ENCODE measurements at places on chromosomes 3 and 15. TPM values are rescaled to one million over a fixed set of nuclear protein-coding genes. Genes with fewer than 3 reads are reported as not detected.

GRCh38 chr15:59013246-59013873 lies 25.9 kb downstream of the RNF111 start:
- no peak for DNase-seq

DNA sequence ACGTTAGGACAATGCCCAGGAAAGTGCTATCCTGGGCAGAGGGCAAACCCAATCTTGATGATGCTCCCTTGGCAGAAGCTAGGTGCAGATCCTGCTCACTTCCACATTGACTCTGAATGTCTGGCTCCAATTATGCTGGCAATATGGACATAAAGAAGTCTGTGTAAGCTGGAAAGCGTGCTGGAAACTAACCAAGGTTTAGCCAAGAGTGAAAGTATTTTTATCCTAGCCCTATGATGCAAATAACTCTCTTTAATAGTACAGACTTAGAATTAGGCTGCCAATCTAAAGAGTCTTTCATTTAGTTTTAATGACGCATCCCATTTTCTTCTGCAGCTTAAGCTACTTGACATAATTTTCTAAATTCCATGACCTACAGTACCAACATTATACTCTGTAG lies 571.8 kb downstream of the TUSC7 start:
- no peak for DNase-seq

DNA sequence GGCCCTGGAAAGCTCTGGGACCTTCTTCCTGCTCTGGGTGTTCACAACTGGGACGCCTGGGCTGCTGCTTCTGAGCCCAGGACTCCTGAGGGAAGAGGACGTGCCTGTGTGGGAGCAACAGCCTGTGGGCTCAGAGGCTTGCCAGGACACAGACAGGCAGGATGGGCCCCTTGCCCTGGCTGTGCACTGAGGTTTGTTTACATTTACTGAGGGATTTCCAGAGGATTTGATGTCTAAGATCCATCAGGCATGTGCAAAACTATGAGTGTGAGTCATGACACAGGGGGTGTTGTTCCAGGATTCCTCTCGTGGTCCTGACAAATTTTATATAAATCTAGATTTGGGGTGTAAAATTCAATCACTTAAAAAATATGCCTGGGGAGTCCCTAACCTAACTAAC lies 10.6 kb downstream of the CCR9 start:
- no peak for DNase-seq

DNA sequence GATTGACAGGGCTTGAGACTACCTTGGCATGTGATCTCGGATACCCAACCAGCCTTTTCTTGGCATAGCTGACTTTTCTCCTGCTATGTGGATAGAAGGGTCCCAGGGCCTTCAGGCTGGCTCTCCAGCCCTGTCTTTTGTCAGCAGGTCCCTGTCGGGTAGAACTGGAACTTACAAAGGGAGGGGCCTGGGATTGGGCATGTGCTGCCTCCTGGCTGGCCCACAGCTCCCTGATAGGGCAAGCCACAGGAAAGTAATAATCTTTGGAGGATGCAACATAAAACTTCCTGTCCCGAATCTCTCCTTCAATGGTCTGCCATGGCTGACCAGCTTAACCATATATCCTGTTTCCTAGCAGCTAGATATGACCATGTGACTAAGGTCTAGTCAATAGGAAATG lies 89.1 kb downstream of the ABHD5 start:
- no peak for DNase-seq

- DNase-seq: no peak
These were observed 3.6 kb downstream of the CEP19 start for GRCh38 chr3:196708467-196708866.

DNA sequence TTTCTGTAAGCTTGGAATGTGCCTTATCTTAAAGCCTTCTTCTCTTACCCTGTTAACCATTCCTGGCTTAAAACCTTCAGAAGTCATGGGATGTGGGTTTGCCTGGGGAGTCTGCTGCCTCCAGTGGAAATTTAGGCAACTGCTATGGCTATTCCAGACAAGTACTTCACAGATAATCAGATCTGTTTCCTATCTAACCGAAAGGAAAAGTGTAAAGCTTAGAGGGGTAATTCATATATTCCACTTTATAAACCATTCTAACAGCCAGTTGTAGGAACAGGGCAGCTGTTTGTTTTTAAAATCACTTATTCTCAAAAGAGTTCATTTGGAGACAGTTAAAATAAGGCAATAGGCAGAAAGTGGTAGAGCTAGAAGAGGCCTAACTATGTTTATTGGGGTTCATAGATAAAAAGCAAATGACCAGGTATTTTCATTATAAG lies 219.9 kb downstream of the TCF12 start:
- DNase-seq: no peak

DNA sequence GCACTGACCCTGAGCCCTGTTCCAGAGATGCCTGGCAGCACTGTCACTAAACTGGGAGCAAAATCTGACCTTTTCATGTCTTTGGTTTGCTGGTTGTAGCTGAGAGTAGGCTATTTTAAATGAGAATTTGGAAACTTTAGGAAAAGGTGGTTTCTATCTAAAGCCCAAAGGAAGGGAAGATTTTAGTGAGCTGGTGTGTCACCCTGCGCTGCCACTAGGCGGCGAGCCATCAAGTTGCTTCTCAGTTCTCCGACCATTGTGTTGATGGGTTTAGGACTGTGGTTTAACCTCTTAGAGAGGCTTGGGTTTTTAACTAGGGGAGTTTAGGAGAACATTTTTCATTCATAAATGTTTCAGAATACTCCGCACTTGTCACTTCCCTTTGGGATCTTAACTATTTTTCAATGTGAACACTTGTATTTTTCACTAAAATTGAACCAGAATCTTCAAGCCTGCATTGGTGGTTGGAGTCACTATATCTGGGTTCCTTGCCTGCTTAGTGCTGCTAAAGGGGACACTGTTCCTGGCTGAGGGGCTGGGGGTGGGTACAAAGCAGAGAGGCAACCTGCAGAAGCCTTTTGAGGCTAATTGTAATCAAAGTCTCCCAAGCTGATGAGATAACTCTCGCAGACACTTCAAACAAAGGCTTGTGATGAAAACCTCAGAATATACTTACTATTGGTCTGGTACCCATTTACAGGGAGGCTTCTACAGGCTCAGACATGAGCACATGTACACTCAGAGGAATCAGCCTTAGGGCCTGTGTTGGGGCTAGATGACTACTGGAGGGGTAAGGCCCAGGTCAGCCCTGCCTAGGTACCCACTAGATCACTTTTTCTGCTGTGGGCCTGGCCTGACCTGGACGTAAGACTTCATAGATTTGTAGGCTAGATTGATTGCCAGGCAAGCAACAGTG lies 16.8 kb downstream of the EXOSC7 start:
- peak; percentile 27 for DNase-seq

DNA sequence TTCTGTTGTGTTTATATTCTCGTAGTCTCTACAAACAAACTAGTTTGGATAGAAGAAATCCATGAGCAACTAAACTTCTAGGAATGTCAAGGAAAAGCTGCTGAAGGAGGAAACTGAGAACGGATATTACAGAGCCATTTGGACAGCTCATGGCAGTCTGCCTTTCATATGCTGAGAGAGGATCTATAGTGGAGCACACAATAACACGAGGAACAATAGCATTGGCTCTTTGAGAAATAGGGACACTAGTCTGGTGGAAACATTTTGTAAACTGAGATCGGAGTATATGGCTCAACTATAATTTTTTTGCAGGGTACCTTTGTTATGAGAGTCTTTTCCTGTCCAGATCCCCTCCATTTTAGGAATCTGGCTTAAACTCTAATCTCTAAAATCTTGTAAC lies 200.5 kb downstream of the CLSTN2 start:
- DNase-seq: no peak

DNA sequence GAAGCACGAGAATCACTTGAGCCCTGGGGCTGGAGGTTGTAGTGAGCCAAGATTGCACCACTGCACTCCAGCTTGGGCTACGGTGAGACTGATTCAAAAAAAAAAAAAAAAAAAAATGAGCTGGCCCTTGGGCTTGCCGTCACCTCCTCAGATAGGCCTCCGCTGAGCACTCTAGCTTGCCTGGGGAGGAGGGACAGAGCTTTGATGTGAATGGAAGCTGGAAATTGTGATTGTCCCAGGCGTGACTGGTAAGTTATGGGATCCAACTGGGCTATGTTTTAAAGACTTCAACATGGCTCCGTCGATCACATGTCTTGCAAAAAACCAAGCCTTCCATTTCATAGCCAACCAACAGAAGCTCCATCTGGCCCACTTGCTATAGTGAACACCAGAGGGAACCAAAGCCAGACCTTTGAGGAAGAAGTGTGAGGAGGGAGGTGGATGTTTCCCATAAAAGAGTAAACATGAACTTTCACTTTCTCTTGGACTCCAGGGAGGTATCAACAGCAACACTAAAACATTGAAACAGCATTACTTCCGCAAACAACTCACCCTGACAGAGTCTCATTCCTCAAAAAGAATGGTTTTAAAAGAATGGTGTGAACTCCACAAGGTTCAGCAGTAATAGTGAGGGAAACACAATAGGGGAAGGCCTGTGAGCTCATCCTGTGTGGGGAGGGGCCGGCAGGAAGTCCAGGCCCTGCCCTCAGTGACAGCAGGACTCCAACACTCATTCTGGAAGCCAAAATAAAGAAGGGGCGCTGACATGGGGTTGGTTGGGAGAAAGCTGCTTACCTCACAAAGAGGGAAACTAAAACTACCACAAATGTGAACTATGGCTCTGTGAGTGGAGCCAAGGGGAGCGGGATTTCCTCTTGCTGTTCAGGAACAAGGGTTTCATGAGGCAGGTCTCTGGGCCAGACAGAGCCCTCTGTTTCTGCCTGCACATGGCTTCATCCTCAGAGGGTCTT lies 59.2 kb upstream of the IL12A start:
- DNase-seq: peak; percentile 32

DNA sequence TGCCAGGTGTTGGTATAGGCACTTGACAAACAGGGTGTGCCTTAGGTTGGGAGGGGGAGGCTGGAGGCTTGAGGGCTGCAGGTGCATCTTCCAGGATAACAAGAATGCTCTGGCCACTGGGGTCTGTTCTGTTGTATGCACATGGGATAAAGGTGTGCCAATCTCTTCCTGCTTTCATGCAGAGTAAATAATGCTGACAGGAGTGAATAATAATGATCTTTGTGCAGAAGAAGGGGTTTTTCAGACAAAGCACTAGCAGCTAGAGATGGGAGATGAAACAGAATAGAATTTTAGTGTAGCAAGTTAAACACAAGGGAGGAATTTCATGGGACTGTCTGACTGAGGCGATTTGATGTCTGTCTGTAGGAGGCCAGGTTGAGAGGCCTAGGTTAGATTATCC lies 1.9 kb upstream of the ROPN1 start:
- no peak for DNase-seq

- no peak for DNase-seq
These were observed 232.9 kb upstream of the RGMA start for GRCh38 chr15:93321881-93322282.

DNA sequence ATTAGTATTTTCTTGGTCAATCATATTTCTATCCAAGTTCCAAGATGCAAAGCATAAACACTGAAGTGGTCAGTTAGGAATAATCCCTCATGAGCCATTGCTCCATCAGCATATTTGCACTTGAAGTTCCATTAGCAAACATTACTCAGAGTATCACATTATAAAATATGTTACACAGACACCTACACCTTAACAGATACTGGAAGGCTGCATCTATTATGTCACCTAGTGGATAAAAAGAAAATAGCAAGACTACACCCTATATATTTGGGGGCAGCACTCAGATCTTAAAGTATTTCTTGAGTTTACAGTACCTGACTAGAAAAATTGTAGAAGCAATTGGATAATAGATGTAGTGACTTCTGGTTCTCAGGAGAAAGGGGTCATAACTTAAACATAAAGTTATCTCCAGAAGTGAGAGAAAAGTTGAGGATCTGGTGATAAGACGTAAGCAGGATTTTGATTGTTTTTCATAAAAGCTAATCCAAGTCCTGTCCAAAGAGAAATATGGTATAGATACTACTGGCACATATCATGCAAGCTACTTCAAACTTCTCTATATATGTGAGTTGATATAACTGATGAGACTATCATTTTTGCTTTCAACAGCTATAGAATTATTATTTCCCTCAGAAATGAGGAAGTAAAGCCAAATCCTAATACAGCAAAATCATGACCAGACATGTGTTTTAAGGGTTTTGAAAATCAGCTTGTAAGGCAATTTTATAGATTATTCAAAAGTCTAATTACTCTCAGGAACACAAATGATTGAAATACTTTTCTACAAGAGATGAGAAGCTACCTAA lies 422.2 kb downstream of the GBE1 start:
- DNase-seq: no peak

GRCh38 chr15:70172124-70172523 lies 74.4 kb upstream of the TLE3 start:
- no peak for DNase-seq

DNA sequence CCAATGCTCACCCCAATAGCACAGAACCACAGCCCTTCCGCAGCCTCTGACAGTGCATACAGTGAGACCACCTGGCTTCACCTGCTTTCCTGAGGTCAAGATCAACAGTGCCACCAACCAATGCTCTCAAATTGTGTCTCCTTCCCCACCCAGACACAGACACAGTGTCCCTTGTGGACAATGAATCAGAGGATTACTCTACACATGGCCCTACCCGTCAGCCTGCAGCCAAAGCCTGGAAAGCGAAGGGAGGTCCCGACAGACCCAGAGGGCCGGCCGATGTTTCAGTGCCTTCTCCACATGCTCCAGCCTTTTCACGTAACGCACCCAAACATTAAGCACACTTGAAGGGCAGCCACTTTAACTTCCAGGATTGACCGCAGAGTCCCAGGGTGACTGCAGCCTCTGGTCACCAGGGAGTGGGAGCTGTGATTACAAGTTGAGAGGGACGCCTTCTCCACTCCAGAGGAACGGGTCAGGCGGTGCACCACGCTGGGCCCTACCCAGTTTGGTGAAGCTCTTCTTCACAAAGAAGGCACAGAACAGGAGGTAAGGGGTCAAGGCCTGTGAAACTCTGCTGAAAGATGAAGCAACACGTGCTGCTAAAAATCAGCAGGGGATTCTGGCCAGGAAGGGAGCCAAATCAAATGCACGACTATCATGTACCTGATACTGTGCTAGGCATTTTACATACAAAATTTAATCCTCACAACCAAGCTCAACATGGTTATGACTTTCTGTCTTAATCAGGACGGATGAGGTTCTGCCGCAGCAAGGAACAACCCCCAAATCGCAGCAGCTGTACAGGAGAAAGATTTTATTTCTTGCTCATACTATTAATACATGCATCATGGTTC lies 17.2 kb downstream of the KLHL25 start:
- DNase-seq: no peak

GRCh38 chr3:120983321-120983665 lies 75.3 kb downstream of the STXBP5L start:
- DNase-seq: no peak

DNA sequence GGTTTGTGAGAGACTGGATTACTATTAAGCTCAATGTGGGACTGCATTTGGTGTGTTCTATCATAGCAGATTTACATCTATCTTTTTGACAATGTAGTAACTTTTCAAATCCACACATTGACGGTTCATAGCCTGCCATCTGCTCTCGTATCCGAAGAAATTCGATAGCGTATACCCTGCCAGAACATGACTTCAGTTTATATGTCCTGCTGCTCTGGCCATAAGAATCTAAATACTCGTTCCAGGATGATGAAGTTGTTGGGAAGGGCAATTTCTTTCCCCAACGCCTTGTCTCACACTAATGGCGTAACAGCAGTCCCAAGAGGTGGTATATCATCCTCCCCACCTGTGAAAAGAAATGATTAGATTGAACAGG lies 180.0 kb downstream of the LSAMP start:
- DNase-seq: no peak

GRCh38 chr3:65330072-65330471 lies 642.3 kb upstream of the ADAMTS9 start:
- DNase-seq: no peak

Gene PCLAF
- total RNA-seq: 117 TPM

Gene DIPK2A
- total RNA-seq: 6.3 TPM

Gene ATP13A4
- total RNA-seq: 2.8 TPM

Gene GUCA1C
- not detected for total RNA-seq

Gene RHCG
- total RNA-seq: not detected
